ENCODE measurements at places on chromosomes 4 and X. TPM values are rescaled to one million over a fixed set of nuclear protein-coding genes. Genes with fewer than 3 reads are reported as not detected.

MAMLD1 gene
- total RNA-seq = 1.7 TPM

GRCh38 chr4:69600013-69600412 lies 39.4 kb downstream of the UGT2A2 start:
- peaks cover 8% of the 10 kb centered on the region for H3K27me3 ChIP-seq

DNA sequence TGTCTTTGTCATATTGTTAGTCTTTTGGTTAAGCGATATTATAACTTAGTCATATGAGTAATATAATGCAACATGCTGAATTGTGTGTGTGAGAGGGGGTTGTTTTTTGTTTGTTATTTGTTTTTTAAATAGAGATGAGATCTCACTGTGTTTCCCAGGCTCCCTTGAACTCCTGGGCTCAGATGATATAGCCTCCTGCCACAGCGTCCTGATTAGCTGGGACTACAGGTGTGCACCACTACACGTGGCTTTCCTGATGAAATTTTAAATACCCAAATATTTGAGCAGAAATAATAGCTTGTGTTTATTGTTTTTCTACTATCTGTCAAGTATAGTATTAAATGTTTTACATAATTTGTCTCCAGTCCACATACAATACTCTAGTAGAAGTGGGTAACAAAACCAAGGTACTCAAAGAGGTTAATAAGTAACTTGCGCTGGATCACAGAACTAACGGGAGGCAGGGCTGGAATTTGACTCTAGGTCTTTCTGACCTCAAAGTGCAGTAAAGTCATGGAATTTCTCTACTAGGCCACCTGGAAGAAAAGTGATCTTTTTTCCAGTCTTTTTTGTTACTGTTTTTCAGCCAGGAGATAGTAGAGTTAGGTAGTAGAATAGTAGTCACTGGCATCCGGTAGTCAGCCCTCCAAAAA lies 47.8 kb downstream of the CLCN3 start:
- no peaks in the 10 kb centered on the region for H3K27me3 ChIP-seq
- peaks cover 15% of the 10 kb centered on the region for H3K4me1 ChIP-seq
- peaks cover 25% of the 10 kb centered on the region for H3K36me3 ChIP-seq
- no peak overlapping the region for H3K4me3 ChIP-seq
- no peak overlapping the region for H3K27ac ChIP-seq

GRCh38 chr4:23934223-23934622 lies 44.4 kb upstream of the PPARGC1A start:
- no peaks in the 10 kb centered on the region for H3K4me1 ChIP-seq
- no peaks in the 10 kb centered on the region for H3K36me3 ChIP-seq
- no peaks in the 10 kb centered on the region for H3K27me3 ChIP-seq
- no peak overlapping the region for H3K4me3 ChIP-seq

MID2 gene
- total RNA-seq = 8.6 TPM

GRCh38 chr4:177566691-177567090 lies 124.5 kb upstream of the AGA start:
- H3K27me3 ChIP-seq = no peaks in the 10 kb centered on the region
- DNase-seq = no peak
- H3K36me3 ChIP-seq = no peaks in the 10 kb centered on the region
- H3K4me1 ChIP-seq = no peaks in the 10 kb centered on the region
- no peak overlapping the region for H3K27ac ChIP-seq

GRCh38 chr4:130172156-130172555 lies 1076.2 kb downstream of the C4orf33 start:
- H3K36me3 ChIP-seq = no peaks in the 10 kb centered on the region
- H3K27me3 ChIP-seq = no peaks in the 10 kb centered on the region
- H3K27ac ChIP-seq = no peak overlapping the region

- H3K36me3 ChIP-seq = no peaks in the 10 kb centered on the region
- H3K4me1 ChIP-seq = no peaks in the 10 kb centered on the region
- no peak for DNase-seq
Measured at GRCh38 chr4:7364979-7365378, 69.8 kb downstream of the PSAPL1 start.

GRCh38 chrX:27548624-27549023 lies 41.5 kb upstream of the DCAF8L2 start:
- H3K4me3 ChIP-seq = no peak overlapping the region
- no peaks in the 10 kb centered on the region for H3K27me3 ChIP-seq
- DNase-seq = no peak
- no peaks in the 10 kb centered on the region for H3K36me3 ChIP-seq
- H3K27ac ChIP-seq = no peak overlapping the region
- H3K4me1 ChIP-seq = no peaks in the 10 kb centered on the region

- H3K27ac ChIP-seq = peak within 1 kb of the TSS; percentile 13
- H3K4me1 ChIP-seq = peaks cover 13% of the 10 kb centered on the region
- peaks cover 49% of the 10 kb centered on the region for H3K27me3 ChIP-seq
- H3K4me3 ChIP-seq = peak within 1 kb of the TSS; percentile 52
Measured at GRCh38 chrX:137565921-137566745, at the start of gene ZIC3. TSS of gene ZIC3 (plus strand) at chrX:137566127. CDS start at chrX:137566692, 565 bp downstream.

GRCh38 chr4:101123231-101123630 lies 224.1 kb downstream of the PPP3CA start:
- no peaks in the 10 kb centered on the region for H3K36me3 ChIP-seq
- no peaks in the 10 kb centered on the region for H3K27me3 ChIP-seq
- no peak for DNase-seq
- H3K4me1 ChIP-seq = peaks cover 29% of the 10 kb centered on the region
- no peak overlapping the region for H3K27ac ChIP-seq
- H3K4me3 ChIP-seq = no peak overlapping the region

GRCh38 chrX:20585782-20586181 lies 319.1 kb upstream of the RPS6KA3 start:
- no peaks in the 10 kb centered on the region for H3K4me1 ChIP-seq
- no peak overlapping the region for H3K27ac ChIP-seq
- no peak for DNase-seq
- no peak overlapping the region for H3K4me3 ChIP-seq
- H3K36me3 ChIP-seq = no peaks in the 10 kb centered on the region
- H3K27me3 ChIP-seq = no peaks in the 10 kb centered on the region

DNA sequence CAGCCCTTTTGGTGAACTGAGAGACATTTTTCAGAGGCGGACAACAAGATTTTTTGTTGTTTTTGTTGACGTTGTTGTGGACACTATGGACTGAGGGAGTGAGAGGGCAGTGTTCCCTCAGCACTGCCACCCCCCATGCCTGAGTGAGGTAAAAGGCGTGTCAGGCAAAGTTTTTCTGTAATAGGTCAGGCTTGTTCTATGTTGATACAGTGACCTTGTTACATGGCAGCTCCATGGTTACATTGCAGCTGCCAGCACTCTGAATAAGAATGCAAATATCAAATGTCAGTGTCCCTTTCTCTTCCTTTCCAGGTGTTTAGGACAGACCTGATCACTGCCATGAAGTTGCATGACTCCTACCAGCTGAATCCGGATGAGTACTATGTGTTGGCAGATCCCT lies 36.6 kb downstream of the JADE1 start:
- H3K4me3 ChIP-seq = no peak overlapping the region
- DNase-seq = no peak
- peaks cover 16% of the 10 kb centered on the region for H3K4me1 ChIP-seq
- H3K27me3 ChIP-seq = no peaks in the 10 kb centered on the region

SYTL5 gene
- total RNA-seq = not detected

- no peak overlapping the region for H3K27ac ChIP-seq
- H3K4me1 ChIP-seq = no peaks in the 10 kb centered on the region
- DNase-seq = no peak
- H3K27me3 ChIP-seq = peaks cover 3% of the 10 kb centered on the region
- no peak overlapping the region for H3K4me3 ChIP-seq
Measured at GRCh38 chr4:141501931-141502330, 134.5 kb upstream of the IL15 start.

- H3K4me3 ChIP-seq = no peak overlapping the region
- no peaks in the 10 kb centered on the region for H3K27me3 ChIP-seq
- H3K4me1 ChIP-seq = peaks cover 8% of the 10 kb centered on the region
- no peak for DNase-seq
Measured at GRCh38 chr4:153266988-153267387, 62.7 kb downstream of the TRIM2 start.

DNA sequence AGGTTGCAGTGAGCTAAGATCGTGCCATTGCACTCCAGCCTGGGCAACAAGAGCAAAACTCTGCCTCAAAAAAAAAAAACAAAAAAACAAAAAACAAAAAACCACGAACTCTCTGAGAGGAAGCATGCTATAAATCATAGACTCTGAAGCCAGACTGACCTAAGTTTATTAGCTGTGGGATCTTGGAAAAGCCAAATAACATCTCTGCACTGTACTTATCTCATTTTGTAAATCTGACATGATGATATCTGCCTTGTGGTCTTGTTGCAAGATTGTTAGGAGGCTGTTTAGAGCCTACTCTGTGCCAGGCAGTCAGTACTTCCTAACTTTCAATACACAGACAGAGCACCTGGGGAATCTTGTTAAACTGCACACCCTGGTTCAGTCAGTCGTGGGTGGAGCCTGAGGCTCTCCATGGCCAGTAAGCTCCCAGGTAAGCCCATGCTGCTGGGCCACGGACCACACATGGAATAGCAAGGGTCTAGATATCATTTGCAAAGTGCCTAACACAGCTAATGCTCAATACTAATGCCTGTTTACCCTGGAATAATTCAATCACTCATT lies 107.6 kb upstream of the SMIM10 start:
- H3K27ac ChIP-seq = no peak overlapping the region
- no peaks in the 10 kb centered on the region for H3K27me3 ChIP-seq
- no peak overlapping the region for H3K4me3 ChIP-seq
- DNase-seq = no peak

FGD1 gene
- total RNA-seq = 0.30 TPM
